A549 (cell line): ENCODE measurements at places on chromosomes 1 and 21.

- no peak for DNase-seq
Measured at GRCh38 chr1:175591083-175591743, 152.2 kb downstream of the TNR start.

GRCh38 chr1:184823080-184823479 is 68.4 kb upstream of the EDEM3 start:
- no peak for DNase-seq

GRCh38 chr1:99598738-99599411 is 47.0 kb upstream of the PALMD start:
- no peak for DNase-seq

- no peak for DNase-seq
Measured at GRCh38 chr1:172967936-172968335, 82.8 kb downstream of the TNFSF18 start.

DNA sequence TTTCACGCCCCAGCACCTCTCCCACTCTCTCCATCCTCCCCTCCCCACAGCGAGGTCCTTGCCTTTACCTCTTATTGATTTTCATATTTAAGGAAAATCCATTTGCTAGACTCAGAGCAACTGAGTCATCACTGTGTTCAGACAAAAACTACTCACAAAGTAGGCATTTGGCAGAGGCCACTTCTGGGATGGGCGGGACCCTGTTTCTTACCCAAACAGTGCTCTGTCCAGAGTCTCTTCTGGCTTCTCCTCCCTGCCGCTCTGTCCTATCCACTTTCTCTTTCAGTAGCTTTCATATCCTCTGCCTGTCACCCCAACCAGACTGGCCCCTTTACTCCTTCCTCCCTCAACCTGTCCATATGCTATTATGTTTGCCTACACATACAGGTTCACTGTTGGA is 2.4 kb upstream of the NAV1 start:
- no peak for DNase-seq

DNA sequence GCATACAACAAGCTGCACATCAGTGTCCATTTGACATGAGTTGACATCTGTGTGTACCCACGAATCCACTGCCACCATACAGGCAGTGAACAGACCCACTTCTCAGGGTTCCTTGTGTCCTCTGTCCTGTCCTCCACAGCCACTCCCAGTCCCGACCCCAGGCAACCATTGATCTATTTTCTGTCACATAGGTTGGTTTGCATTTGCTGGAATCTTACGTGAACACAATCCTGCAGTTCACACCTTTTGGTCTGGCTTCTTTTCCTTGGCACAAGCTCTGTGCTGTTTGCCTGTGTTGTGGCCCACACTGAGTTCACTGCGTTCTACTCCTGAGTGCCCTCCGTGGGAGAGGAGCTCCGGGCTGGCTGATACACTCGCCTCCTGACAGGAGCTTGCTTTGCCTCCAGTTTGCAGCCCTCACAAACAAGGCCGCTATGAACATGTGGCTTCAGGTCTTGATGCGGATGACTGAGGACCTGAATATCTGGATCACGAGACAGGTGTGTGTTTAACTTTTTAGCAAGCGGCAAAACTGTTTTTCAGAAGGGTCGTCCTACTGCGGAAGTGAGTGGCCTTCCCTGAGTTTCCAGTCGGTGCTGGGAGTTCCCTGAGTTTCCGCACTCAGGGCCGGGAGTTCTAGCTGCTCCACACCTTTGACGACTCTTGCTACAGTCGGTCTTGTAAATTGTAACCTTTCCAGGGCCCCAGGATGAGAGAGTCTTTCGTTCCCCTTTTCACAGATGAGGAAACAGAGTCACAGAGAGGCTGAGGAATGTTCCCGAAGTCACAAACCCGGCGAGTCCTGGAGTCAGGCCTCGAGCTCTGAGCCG is 13.0 kb upstream of the COL18A1 start:
- DNase-seq = no peak

DNA sequence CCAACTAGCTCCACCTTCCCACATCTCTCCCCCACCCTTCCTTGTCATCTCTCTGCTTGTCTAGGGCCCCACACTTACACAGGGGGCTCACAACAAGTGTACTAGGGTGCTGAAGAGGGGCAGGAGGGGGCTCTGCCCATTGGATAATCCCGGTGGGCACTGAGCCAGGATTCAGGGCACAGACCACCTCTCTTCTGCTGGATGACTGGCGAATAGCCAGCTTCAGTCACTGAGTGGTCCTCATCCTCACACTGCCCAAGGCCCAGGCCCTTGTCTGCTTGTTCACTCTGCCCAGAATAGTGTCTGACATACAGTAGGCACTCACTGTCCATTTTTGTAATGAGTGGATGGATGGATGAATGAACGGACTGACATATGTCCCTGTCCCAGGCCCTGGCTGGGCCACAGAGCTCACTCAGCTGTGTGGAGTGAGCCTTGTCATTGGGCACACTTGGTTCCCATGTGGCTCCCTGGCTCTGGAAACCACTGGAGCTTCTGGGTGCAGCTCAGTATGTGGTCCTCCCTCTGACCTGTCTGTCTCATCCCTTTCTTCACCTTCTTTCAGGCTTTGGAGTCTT is 36.6 kb downstream of the FOXO6 start:
- DNase-seq = no peak

DNA sequence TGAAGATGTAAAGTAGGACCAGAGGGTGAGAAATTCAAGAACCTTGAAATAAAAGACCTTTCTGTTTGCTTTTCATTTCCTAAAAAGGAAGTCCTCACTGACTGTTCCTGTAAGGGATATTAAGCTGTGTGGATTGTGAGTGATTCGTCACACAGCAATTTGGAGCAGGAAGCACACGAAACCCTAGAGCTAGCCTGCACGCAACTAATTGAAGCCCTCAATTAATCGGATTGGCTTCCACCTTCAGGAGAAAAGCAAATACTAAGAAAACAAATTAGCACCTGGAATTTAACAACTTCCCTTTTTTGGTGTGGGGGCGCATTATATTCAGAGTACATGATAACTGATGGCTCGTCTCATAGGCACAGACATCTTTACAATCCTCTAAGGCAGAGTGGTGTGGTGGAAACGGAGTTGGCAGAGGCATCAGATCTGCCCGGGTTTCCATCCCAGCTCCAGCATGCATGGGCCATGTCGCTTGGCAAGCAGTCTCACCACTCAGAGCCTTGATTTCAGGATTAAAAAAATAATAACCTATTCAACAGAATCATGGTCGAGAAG is 95.2 kb downstream of the KCNJ15 start:
- DNase-seq = peak; percentile 63

- no peak for DNase-seq
Measured at GRCh38 chr1:30345491-30346130, 377.8 kb downstream of the MATN1 start.

- DNase-seq = no peak
Measured at GRCh38 chr1:119647228-119647733, 785 bp downstream of the ZNF697 start.

DNA sequence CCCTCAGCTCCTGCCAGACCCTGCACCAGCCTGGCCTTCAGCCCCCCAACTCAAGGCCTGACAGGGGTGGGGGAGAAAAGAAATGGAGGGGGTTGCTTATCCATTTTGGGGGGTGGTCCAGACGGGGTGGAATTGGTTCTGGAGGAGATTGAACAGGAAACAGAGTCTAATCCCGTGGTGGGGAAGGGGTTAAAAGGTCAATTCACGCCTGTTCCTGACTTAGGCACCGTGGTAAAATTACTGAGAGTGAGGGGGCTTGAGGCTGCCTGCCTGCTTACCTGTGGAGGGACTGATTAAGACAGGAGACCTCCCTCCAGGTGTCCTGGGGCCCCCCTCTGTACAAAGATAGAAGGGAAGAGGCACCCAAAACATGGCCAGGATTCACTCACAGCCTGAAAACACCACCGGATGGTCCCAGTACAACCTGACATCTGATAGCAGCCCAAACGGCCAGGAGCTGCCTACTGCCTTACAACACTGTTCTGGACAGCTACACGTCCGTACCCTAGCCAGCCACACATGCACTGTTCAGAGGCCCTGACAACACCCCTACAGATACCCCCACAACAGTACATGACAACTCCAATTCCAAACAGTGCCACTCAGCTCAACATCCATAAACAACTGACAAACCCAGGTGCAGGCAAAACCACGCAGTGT is 31.8 kb downstream of the AHDC1 start:
- no peak for DNase-seq

- DNase-seq = no peak
Measured at GRCh38 chr1:218694636-218695035, 349.5 kb downstream of the TGFB2 start.

DNA sequence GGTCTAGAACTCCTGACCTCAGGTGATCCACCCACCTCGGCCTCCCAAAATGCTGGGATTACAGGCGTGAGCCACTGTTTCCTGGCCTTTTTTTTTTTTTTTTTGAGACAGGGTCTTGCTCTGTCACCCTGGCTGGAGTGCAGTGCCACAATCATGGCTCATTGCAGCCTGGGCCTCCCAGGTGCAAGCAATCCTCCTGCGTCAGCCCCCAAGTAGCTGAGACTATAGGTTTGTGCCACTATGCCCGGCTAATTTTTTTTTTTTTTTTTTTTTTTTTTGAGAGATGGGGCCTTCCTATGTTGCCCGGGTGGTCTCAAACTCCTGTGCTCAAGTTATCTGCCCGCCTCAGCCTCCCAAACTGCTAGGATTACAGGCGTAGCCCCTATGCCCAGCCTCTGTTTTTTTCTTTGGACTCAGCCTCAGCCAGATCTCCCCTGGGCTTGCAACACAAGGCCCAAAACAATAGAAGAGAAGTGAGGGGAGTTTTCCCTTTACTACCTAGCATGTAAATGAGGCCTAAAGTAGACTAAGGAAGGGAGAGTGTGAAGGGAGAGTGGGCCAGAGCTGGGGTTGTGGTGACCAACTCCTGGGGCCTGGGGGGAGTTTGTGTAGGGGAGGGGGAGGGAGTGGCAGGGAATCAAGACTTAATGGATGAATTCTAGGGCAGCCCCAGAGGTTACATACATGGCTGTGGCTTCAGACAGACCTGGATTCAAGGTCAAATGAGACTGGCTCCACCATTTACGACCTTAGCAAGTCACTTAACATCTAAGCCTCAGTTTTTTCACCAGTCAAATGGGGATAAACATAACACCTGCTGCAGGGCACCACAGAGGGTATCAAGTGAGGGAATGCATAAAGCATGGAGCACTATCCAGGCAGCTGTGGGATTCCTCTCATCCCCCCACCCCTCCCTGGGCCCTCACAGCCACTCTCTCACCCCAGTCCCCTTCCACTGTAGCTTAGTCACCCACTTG is 1.6 kb upstream of the CD52 start:
- DNase-seq = no peak

GRCh38 chr1:205262731-205263171 is 35.0 kb downstream of the TMCC2 start:
- DNase-seq = no peak

- no peak for DNase-seq
Measured at GRCh38 chr21:42618707-42619102, 34.7 kb upstream of the PDE9A start.

- no peak for DNase-seq
Measured at GRCh38 chr1:5857508-5858090, 134.6 kb downstream of the NPHP4 start.

- peak; percentile 77 for DNase-seq
Measured at GRCh38 chr1:91282695-91283420, 121.8 kb downstream of the HFM1 start.

DNA sequence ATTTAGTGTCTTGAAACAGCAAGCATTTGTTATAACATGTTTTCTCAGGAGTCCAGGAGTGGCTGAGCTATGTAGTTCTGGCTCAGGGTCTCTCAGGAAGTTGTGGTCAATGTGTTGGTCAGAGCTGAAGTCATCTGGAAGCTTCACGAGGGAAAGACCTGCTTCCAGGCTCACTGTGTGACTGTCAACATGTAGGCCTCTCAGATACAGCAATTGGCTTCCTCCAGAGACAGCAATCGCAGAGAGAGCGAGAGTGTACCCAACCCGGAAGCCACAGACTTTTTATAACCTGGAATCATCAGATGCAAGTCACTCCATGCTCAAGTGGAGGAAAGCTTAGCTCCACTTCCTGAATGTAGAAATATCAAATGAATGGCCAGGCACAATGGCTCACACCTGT is 40.9 kb downstream of the TNFRSF9 start:
- DNase-seq = no peak

GRCh38 chr1:14976256-14976655 is 177.3 kb upstream of the TMEM51 start:
- DNase-seq = no peak

DNA sequence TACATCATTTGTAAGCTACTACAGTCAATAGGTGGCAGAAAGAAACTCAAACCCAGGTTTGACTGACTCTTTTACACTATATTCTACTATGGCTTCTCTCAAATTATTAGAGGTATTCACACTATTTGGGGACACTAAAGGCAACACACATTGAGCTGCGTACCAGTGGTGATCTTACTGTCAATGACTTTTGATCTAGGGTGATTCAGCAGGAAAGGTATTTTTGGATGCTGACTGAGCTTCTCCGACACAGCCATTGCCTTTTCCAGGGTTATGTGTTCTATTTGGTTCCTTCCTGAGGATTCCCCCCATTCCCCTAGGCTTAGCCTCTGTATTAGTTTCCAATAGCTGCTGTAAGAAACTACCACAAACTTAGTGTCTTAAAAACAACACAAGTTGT is 73.2 kb upstream of the JAK1 start:
- DNase-seq = no peak

DNA sequence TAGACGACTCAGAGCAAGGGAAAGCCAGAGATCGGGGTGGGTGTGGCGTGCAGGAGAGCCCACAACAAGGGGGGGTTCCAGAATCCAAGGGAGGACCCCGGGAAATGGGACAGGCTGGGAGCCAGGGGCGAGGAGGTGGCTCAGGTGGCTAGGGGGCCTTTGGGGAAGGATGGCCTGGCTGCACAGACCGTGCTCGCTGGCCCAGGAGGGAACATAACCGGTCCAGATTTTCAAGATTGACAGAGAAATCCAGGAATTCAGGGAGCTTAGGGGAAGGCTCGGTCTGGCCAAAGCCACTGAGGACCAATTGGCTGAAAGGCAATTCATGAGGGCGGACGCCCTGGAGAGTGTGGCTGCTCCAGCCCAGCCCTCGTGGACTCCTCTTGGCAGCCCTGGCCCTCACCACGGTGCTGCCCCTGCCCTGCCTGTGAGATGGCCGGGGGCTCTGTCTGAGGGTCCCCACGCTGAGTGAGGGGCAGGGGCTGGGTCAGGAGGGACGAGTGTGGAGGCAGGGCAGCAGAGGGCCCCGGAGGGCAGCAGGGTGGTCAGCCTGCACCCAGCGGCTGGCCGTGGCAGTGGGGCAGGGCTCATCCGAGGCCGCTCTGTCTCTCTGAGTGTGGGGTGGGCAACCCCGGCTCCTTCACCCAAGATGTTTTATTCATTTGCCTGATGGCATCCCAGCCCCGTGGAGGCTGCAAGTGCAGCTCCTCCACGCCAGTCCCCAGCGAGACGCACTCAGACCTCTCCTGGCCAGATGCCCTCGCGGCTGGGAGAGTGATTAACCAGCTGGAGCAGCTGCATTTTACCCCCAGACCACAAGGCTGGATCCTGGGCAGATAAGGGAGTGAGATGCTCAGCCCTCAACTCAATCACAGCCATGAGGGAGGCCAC is 5.6 kb upstream of the LRRC3 start:
- DNase-seq = no peak

- no peak for DNase-seq
Measured at GRCh38 chr1:161216945-161217712, 2.0 kb downstream of the FCER1G start.
